Upper lobe of left lung (tissue), 6 donors: ENCODE measurements at places on chromosomes 2 and 18. TPM values are rescaled to one million over a fixed set of nuclear protein-coding genes. Genes with fewer than 3 reads are reported as not detected.

PJVK gene
- total RNA-seq: not detected

LINC00305 gene
- not detected for total RNA-seq

C18orf54 gene
- 4.9 TPM for total RNA-seq

GYPC gene
- 84.8 TPM for total RNA-seq

TRABD2A gene
- 2.4 TPM for total RNA-seq

NEU4 gene
- not detected for total RNA-seq

AUP1 gene
- total RNA-seq: 337 TPM

BMP10 gene
- total RNA-seq: not detected

NT5C1B gene
- total RNA-seq: not detected

RAPGEF4 gene
- total RNA-seq: 35.2 TPM

TUBB8B gene
- total RNA-seq: not detected

UPP2 gene
- total RNA-seq: not detected

KCNIP3 gene
- 3.7 TPM for total RNA-seq

PRSS56 gene
- total RNA-seq: not detected

DQX1 gene
- 0.33 TPM for total RNA-seq

MARCO gene
- 295 TPM for total RNA-seq

RBM43 gene
- total RNA-seq: 16.8 TPM

SLC9A2 gene
- total RNA-seq: 0.46 TPM

GPR75 gene
- 2.3 TPM for total RNA-seq

RNF152 gene
- total RNA-seq: 24.0 TPM

SLC5A7 gene
- total RNA-seq: 1.3 TPM

SP140 gene
- 6.5 TPM for total RNA-seq

KIF1A gene
- total RNA-seq: not detected

RNPEPL1 gene
- 117 TPM for total RNA-seq

GPR45 gene
- total RNA-seq: not detected

HOXD8 gene
- total RNA-seq: 0.78 TPM

ITGA6 gene
- total RNA-seq: 38.1 TPM

ZNF396 gene
- total RNA-seq: 3.0 TPM

THUMPD2 gene
- 19.6 TPM for total RNA-seq

PTPRM gene
- 82.0 TPM for total RNA-seq

COLEC12 gene
- 29.3 TPM for total RNA-seq

LIMS4 gene
- 1.1 TPM for total RNA-seq

EMX1 gene
- not detected for total RNA-seq

GCKR gene
- not detected for total RNA-seq

SETBP1 gene
- total RNA-seq: 11.7 TPM

EN1 gene
- total RNA-seq: not detected

HMSD gene
- total RNA-seq: not detected

HS6ST1 gene
- total RNA-seq: 40.2 TPM

XRCC5 gene
- 159 TPM for total RNA-seq
